G401 (cell line): ENCODE measurements at places on chromosomes 2 and 18.
A peak's percentile ranks its signal among the peaks of the same experiment; 100 is the strongest.

DNA sequence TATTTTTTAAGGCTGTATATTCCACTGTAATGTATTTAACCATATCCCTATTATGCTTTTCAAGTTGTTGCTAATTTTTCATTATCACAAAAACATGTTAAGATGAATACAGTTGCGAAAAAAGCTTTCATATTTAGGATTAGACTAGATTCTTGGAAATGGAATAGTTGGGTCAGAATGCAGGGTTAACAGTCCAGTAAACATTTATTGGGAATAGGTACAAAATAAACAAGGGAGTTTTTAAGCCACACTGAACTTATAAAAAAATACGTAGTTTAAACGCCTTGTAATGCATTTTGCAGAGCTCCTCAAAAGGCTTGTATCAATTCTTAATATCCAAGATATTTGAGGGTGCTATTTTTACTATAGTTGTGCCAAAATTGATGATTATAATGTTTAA, 35.6 kb downstream of the RPE start:
- DNase-seq = no peak

DNA sequence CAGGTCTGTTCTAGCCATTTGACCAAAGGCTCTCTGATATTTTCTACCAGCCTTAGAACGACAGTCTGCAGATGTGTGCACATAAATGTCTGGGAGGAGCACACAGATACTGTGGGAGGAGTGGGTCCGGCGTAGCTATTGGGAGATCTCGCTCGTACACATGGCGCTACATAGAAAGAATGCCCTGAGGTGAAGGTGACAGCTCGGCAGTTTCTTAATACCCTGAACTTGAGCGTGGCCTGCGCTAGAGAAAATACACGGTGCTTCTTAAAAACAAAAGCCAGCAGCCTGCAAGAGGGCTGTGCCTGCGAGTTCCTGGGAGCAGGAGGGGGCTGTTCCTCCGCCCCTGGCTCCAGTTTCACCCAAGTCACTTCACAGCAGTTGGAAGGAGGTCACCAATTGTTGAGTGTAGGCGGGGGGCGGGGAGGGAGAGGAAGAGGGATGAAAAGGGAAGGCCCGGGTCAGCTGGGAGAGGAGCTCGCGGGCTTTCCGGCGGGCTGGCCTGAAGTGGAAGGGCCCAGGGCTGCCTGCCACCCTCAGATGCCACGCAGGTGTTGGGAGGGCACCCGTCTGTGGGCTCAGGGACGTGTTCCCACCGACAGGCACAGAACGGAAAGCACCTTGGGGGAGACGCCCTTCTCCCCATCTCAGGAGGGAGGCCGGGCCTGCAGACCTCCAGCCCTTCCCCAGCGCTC, 124.7 kb upstream of the ZNF516 start:
- peak; percentile 10 for DNase-seq

DNA sequence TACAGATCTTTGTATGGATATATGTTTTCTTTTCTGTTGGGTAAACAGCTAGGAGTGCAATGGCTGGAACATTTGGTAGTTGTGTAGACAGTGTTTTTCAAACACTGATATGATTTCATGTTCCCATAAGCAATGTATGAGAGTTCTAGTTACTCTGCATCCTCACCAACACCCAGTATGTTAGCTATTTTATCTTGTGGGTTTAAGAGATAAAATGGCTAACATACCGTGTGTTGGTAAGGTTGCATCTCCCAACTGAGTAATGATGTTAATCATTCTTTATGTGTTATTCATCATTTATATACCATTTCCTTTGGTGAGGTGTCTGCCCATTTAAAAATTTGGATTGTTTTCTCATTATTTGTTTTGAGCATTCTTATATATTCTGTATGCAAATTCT, 65.7 kb downstream of the LYPD6B start:
- no peak for DNase-seq

- DNase-seq = no peak
Measured at GRCh38 chr2:134758633-134759032, 39.8 kb upstream of the TMEM163 start.

GRCh38 chr2:197215748-197216360, 94.7 kb downstream of the ANKRD44 start:
- no peak for DNase-seq

DNA sequence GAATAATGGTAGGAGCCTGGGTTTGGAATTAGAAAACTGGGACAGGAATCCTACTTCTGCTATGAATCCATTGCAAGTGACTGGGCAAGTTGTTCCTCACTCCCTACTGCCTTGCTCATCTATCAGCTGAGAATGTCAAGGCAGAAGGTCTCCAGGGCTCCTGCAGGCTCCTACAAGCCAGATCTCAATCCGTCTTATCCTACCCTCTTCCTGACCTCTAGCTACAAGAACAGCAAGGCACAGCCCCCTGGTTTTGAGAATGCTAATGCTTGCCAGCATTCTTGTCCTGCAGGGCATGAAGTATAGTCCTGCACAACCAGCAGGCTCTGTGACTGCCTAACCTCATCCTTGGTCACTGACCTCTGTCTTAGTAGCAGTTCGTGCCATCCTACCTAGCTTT, 141.9 kb upstream of the TNP1 start:
- DNase-seq = no peak

GRCh38 chr2:238286551-238286950, 1.9 kb downstream of the PER2 start:
- no peak for DNase-seq

GRCh38 chr2:144452169-144452988, 67.5 kb downstream of the ZEB2 start:
- DNase-seq = no peak

- no peak for DNase-seq
Measured at GRCh38 chr18:9290156-9290555, 44.4 kb upstream of the TWSG1 start.

GRCh38 chr2:219831957-219832356, 204.5 kb downstream of the SLC4A3 start:
- no peak for DNase-seq

DNA sequence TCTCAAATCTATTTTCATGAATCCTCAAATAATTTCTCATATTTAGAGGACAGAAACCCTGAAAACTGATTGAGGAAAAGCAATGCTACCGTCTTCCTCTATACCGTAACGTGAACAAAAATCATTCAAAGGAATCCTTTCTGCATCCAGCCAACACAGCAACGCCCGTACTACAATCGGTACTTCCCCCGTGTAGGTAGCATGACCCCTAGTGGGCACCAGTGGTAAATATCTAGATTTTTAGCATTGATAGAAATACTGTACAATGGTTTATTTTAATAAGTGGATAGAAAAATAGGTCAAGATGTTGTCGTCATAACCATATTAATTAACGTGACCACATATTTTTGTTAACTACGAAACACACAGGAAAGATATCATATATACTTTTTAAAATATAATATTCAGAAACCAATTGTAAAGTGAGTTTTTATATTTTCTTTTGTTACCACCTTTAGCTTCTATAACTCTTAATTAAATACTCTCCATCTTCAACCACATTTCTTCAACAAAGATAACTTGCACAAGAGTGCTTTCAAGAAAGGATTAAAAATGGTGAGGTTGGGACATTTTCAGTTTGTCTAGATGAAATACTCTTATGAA, 194.1 kb downstream of the SS18 start:
- peak; percentile 64 for DNase-seq

DNA sequence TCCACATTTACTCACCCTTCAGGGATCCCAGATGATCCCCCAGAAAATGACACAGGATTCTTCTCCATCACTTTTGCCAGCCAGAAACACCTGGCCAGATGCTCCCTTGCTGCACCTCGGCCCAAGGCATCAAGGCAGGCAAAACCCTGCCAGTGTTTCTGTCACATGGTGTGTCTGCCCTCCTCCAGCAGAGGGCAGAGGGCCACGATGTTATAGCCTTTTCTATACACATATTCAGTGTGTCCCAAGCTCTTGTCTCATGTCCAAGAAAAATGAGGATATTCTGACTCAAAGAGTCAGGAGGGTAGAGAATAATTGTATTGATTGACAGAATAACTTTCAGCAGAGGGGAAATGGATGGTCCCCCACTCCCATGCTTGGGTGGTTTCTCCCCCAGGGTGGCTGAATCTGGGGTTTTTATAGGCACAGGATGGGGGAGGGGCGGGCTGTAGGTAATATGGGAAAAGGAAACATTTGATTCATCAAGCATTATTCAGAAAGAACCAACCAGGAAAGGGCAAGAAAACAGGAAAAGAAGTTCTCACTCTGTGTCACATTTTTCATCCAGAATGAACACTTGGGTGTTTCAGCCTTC, 933.9 kb downstream of the TRIB2 start:
- DNase-seq = no peak

GRCh38 chr2:86140969-86141392, 34.9 kb downstream of the PTCD3 start:
- no peak for DNase-seq

DNA sequence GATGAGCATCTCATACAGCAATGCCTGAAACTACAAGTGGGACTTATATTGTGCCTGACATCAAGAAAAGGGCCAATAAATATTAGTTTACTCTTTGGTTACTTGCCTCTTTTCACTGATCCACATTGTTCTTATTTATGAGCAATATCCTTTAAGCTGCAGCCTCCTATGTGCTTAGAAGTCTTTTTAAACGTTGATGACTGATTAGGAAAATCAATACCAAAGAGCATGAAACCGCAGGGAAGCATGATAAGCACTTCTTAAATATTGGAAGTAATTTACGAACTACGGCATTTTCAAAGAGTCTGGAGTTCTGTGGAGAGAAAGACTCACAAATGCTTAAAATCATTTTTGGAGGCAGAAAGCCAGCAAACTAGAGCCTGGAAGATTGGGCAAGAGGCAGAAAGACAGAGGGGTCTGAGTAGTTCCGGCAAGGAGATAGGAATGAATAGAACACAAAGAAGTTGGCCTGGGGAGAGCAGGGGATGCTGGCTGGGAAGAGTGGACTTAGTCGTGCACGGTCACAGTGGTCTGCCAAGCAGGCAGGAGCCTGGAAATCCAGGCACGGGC, 122.6 kb upstream of the NOSTRIN start:
- no peak for DNase-seq

GRCh38 chr2:184419744-184420143, 178.6 kb upstream of the ZNF804A start:
- no peak for DNase-seq

GRCh38 chr18:76314496-76314895, 180.5 kb downstream of the ZNF516 start:
- DNase-seq = no peak

DNA sequence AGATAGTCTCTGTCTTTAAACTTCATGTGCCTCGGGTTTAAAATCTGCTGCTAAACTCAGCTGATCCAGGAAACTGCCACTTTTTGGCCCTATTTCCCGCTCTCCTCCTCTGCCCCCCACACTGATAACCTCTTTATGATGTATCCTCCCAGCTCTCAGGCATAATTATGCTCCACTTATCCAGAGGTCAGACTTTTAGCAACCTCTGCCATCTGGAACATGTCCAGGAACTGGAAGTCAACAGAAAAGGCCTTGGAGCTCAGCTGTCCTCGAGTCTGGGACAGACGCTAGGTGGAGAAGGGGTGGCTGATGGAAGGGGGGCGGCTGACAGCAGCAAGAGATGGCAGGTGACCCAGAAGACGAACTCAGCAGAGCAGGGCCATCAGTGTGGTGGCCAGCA, 41.2 kb downstream of the ASAP2 start:
- DNase-seq = no peak

GRCh38 chr18:11175266-11175979, 26.1 kb upstream of the PIEZO2 start:
- DNase-seq = no peak

GRCh38 chr2:22800412-22800811, 584.6 kb upstream of the KLHL29 start:
- DNase-seq = no peak

DNA sequence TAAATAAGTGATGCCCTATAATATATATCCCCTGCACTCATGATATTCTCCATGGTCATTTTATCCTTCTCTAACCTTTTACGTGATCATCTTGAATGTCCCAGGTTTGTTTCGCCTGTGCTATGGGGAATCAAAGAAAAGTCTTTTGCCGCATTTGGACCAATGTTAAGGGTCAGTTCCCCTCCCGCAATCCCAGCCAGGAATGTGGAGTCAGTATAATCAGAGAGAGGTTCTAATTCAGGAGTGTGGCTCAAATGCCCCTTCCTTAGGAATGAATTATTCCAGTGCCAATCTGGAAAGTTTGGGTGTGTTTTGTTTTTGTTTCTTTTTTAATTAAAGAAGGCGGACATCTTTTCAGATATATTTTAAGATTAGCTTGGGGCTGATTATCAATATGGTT, 41.8 kb downstream of the PMS1 start:
- no peak for DNase-seq

GRCh38 chr2:197502201-197502600, 2.0 kb downstream of the HSPE1 start:
- no peak for DNase-seq

DNA sequence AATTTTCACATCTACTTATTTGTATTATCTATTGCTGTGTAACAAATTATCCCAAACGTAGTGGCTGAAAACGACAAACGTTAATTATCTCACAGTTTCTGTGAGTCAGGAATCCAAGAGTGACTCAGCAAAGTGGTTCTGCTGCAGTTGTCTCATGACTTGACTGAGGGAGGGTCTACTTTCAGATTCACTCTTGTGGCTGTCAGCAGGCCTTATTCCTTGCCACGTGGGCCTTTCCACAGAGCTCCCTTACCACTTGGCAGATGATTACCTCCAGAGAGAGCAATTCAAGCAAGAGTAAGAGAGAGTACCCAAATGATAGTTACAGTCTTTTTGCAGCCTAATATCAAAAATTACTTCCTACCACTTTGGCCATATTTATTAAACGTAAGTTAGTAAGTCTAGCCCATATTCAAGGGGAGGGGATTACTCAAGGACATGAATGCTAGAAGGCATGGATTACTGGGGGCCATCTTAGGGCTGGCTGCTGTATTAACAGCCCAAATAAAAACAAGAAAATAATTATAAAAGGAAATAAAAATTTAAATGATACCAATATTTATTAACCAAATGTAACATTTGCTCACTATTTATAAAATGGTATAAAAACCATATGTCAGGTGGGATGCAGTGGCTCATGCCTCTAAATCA, 48.7 kb upstream of the NBEAL1 start:
- no peak for DNase-seq

GRCh38 chr2:157150747-157151146, 106.8 kb upstream of the GALNT5 start:
- no peak for DNase-seq

- DNase-seq = no peak
Measured at GRCh38 chr2:105416156-105416555, 17.3 kb upstream of the FHL2 start.

GRCh38 chr2:219434718-219435525, at the start of gene SPEG:
TSS of gene SPEG (plus strand) at chr2:219434843. CDS start at chr2:219434978, 135 bp downstream.
- no peak for DNase-seq

DNA sequence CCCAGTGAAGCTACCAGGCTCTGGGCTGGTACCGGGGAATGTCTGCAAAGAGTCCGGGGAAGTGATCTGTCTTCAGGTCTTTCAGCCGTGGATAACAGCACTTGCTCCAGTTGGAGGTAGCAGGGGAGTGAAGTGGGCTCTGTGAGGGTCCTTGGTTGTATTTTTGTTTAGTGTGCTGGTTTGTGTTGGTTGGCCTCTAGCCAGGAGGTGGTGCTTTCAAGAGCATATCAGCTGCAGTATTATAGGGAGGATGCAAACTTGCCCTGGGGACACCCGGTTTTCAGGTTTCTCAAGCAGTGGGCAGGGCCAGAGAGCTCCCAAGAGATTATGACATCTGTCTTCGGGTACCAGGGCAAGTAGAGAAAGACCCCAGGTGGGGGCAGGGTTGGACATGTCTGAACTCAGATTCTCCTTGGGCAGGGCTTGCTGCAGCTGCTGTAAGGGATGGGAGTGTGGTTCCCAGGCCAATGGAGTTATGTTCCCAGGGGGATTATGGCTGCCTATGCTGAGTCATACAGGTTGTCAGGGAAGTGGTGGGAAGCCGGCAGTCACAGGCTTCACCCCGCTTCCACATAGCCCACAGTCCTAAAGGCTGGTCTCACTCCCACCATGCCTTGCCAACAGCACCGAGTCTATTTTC, 34.4 kb downstream of the ACAA2 start:
- no peak for DNase-seq
